Stimulated activated CD4-positive, alpha-beta T cell treated with anti-CD3 and anti-CD28 coated beads, TNF-alpha, amount 100 ng/mL, for 1 hour (primary cell): ENCODE measurements at places on chromosomes 2 and 18.

DNA sequence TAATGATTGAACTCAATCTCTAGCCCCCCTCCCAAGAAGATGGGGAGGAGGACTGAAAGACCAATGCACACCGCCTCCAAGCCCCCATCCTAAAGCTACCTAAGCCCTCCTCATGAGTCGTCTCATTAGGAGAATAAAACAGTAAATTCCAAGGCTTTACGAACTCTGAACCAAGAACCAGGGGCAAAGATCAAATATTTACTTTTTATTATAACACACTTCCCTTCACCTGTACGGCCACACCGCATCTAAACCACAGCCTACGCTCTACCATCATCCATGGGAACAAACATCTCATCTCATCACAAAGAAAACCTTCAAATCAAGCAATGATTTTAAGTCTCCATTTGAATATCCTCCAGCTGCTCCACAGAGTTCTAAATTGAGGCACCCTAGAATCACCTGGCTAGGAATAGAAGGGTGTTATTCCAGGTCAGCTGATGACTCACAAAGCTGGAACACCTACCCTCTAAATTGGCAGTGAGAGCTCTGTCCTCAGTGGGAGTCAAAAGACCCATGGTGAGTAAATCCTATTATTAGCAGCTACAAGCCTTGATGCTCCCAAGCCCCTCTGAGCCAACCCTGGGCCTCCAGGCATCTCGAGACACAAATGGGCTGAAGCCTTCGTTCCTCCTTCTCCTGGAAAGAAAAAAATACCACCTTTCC lies 45.6 kb upstream of the BZW1 start:
- no peak for DNase-seq

DNA sequence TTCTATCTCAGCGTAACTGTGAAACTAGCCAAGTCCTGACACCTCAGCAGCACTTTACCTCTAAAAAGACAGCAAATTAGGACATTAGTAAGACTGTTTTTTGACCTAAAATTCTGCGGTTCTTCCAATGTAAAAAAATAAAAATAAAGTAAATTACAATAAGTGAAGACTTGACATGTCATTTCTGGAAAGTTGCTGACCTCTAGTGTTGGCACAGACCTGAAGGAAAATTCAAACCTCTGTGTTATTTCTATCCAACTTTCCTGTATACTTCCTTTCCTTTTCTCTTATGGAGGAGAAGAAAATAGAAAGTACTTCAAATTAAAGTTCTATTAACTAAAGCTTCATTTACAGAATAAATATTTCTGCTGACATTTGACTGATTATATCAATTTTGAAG lies 110.6 kb downstream of the TMEM182 start:
- DNase-seq = no peak

DNA sequence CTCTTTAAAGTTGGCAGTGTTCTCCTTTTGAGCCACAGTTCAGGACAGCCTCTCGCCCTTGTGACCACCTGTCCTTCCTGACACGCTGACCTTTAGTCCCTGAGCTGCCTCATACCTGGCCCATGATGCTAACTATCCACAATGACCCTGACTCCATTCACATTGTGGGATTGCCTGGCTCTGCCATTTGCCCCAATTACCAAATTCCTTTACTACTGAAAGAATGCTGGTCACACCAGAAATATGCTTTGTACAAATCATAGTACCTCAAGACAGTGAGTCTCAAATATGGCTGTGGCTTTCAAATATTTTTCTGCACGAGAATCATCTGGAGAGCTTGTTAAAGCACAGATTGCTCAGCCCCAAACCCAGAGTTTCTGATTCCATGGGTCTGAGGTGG lies 54.2 kb downstream of the LTBP1 start:
- no peak for DNase-seq

GRCh38 chr18:76491473-76491775 lies 3.6 kb downstream of the ZNF516 start:
- peak; percentile 63 for DNase-seq

- DNase-seq = no peak
Observed at GRCh38 chr2:127818241-127818640, 7.3 kb upstream of the WDR33 start.

DNA sequence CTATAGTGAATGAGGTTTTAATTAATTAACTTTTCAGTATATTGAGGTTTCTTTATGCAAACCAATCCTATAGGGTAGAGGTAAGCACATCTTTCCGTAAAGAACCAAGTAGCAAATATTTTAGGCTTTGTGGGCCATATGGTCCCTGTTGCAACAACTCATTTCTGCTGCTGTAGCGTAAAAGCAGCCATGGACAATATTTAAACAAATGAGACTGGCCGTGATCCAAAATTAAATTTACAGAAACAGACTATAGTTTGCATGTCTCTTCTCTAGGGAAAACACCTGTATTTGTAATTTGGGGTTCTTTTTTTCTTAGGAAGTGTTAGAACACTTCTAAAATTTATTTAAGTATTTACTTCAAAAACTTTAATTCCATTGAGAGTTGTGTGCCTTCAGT lies 104.3 kb downstream of the KYNU start:
- DNase-seq = no peak

GRCh38 chr2:65432227-65433190 lies at the start of gene SPRED2:
Gene SPRED2 (minus strand): TSS chr2:65432599. CDS start chr2:65431987, 612 bp downstream.
- DNase-seq = no peak

GRCh38 chr2:150413910-150414309 lies 73.6 kb downstream of the RND3 start:
- DNase-seq = no peak

- DNase-seq = no peak
Observed at GRCh38 chr2:84800194-84800805, 80.6 kb downstream of the TRABD2A start.
